NCI-H2081 treated with DMSO at 0.1 percent for 48 hours (cell line): ENCODE measurements at places on chromosomes 1 and 21.

- DNase-seq: no peak
These were observed 17.4 kb upstream of the RNF223 start for GRCh38 chr1:1091344-1092148.

GRCh38 chr1:30834253-30834652, 74.3 kb downstream of the SDC3 start:
- peak; percentile 3 for DNase-seq

DNA sequence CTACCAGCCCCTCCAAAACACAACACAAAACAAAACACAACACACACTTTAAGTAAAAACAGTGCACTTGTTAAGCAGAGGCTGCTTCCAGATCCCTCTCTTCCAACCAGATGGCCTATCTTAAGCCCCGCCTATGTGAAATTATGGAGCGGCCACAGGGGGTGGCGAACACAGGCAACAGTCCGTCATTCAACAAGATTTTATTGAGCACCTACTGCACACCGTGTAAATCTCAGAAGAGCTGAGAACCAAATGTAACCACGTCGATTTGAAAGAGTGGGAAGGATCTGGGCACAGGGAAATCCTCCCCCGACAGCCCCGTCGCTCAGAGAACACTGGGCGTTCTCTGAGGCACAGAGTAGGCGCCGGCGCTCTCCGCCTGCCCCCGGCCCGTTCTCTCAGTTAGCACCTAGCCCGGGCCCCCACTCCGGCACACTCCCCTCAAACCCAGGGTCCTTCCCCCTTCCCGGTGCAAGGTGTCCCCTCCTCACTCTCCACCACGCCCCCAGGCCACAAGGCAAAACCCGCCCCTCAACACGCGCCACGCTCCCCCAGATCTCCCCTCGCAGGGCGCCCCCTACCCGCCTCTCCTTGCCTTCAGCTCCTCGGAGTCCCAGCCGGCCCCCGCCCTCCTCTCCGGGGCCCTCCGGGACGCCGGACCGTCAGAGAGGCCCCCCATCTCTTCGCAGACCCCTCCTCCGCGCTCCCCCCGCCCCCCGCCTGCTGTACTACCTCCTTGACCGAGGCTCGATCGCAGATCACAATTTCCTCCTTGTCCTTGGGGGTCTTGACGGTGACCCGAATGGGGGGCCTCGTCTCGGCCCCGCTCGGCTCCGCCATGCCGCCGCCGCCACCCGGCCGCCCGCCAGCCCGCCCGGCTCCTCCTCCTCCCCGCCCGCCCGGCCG, 483 bp downstream of the UBQLN4 start:
- DNase-seq: no peak

GRCh38 chr1:7760245-7760644, 10.9 kb upstream of the VAMP3 start:
- no peak for DNase-seq

DNA sequence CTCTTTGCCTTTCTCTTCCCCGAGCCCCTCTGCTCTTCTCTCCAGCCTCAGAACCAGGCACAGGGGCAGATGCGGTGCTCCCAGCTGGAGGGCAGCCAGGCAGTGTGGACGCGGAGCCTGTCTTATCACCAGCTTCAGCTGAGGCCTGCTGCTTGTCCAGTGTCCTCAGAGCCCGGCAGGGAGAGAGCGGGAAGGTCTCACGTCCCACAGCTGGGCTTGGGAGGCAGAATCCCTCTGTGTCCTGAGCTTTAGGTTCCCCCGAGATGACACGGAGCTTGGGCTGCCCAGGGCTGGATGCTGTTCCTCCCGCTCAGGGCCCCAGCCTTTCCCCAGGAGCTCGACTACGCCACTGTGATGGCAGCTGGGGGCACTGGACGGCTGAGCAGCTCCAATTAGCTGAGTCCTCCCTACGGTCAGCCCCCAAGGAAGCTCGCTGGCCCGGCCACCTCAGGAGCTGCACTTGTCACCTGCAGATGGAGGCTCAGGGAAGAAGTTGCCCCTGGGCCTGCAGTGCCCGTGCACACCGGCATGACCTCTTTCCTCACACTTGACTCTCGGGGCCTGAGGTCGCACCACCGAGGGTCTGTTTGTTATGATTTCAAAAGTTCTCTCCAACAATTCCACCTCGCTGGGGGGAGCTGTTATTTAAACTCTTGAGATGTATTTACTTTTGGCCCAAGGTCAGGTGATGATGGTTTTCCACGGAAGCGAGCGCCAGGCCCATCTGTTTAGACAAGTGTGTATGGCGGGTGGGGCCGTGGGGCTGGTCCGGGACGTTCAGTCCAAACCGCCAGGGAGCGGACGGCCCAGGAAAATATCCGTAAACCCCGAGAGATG, 127.3 kb downstream of the SIK1 start:
- DNase-seq: no peak

- no peak for DNase-seq
These were observed 7.7 kb upstream of the SPATC1L start for GRCh38 chr21:46191686-46192575.

- peak; percentile 99 for DNase-seq
These were observed 11.9 kb upstream of the CPLANE2 start for GRCh38 chr1:16248603-16249516.

GRCh38 chr1:107640207-107640606, 324.8 kb downstream of the VAV3 start:
- no peak for DNase-seq

DNA sequence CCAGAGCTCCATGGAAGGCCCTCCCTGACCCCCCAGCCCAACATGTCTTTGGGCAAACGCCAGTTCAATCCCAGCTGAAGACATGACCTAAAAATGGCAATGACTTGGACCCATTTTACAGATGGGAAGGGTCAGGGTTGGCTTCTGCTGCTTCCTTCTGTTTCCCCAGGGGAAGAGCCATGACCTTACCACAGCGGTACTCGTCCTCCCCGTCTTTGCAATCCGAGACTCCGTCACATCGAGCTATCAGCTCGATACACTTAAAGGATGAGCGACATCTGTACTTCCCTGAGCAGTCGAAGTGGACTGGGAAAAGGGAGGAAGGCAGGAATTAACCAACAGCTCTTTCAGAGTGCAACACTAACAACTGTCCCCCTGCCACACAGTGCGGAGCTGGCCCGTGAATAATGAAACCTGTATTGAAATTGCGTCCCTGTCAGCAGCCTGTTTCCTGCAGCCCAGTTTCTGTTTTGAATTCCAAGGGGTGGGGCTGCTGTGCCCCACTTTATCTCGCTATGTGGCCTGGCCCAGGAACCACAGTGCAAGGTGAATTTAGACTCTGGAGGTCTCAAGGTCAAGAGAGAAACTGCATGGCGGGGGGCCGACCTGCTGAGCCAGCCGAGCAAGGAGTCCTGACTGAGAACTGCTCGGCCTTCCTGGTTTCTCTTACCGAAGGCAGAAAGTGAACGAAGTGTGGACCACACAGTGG, 7.0 kb downstream of the TMPRSS3 start:
- no peak for DNase-seq

GRCh38 chr1:156421062-156421938, 52.3 kb downstream of the RHBG start:
- peak; percentile 21 for DNase-seq

GRCh38 chr1:156893048-156893953, at the start of gene PEAR1:
Gene PEAR1, plus strand, starts transcription at chr1:156893718. Its CDS starts 10,209 bp downstream, at chr1:156903927.
- DNase-seq: no peak

- no peak for DNase-seq
These were observed 103.2 kb upstream of the CASZ1 start for GRCh38 chr1:10899490-10900250.

DNA sequence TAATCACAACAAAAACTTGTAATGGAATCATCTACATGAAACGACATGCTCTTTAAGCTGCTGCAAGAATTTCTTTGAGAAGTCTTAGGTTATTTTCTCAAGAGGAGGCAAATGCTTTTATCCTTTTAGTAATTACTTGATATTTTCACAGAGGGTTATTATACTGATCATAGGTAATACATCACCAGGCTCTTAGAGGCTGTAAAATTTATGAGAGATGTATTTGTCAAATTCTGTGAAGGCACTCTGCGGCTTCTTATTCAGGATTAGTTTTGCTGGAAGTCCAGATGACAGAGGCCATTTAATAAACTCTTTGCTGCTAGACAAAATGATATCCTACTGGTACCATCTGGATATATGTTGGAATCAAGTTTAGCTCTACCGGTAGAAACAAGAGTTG, 624.3 kb upstream of the BRINP3 start:
- DNase-seq: no peak

DNA sequence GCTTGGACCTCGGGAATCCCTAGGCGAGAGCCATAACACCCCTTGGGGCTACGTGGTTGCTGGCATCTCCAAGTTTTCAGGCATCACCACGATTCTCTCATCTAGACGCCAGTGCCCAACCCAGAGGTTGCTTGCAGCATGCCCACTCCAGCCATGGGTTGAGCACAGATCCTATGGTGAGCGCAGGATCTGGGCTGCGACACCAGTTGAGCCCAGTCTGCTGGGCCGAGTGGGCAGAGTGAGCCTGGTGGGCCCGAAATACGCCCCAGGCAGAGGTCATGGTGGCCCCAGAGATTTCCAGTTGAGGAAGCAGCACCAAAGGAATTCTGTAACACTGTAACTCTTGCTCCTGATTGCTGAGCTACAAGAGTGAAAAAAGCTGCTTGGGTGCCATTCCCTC, 46.1 kb upstream of the GRIK1 start:
- DNase-seq: no peak

DNA sequence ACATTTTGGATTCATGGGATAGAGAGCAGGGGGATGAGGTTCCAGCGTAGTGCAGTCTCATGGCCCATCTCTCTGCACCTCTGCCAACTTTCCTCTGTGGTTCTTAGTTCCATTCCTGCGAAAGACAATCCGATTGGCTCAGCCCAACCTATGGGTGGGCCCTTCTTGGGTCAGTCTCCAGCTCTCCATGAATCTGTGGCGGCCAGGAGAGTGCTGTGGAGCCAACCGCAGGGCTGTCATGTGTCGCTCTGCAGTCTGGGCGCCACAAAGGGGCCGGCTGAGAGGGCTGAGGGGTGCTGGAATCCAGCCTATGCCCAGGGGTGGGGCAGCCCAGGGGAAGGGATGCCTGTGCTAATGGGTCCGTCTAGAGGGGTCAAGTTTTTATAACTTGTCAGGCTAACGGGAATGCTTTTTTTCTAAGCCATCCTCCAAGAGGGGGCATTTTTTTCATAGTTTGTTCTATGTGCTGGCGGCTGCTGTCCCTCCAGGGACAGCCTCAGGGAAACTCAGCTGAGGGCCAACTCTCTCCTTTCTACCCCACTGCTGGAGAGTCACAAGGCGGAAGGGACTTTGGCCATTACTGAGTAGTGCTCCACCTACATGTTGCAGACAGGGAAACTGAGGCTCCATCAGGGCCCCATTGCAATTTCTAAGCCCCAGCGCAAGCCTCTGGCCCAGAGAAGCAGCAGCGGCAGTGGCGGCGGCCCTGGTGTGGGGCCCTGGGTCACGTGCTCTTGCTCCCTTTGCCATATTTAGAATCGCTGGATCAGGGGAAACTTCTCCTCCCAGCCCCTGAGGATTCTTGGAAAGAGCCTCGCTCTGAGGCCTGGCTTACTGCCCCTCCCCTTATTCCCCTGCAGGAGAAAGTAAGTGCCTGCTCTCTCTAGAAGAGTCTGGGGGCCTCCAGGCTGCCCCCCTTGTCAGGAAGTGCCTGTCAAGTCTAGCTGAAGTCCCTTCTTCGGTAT, 23.4 kb downstream of the KCNQ4 start:
- no peak for DNase-seq

DNA sequence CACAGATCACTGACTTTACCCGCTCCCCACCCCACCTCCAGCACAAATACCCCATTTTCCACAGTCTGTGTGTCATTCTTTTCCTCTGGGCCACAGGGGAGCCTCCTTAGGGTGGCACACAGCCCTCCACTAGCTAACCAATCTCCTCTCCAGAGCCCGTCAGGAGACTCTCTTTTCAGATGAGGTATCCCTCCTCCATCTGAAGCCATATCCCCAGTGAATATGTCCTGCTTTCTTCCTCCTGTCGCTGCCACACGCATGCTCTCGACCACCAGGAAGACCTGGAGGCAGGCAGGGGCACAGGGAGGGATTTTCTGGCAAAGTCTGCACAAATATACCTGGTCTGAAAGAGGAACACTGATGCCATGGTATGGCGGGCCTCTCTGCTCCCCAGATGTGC, 635 bp downstream of the ZNF648 start:
- DNase-seq: no peak

DNA sequence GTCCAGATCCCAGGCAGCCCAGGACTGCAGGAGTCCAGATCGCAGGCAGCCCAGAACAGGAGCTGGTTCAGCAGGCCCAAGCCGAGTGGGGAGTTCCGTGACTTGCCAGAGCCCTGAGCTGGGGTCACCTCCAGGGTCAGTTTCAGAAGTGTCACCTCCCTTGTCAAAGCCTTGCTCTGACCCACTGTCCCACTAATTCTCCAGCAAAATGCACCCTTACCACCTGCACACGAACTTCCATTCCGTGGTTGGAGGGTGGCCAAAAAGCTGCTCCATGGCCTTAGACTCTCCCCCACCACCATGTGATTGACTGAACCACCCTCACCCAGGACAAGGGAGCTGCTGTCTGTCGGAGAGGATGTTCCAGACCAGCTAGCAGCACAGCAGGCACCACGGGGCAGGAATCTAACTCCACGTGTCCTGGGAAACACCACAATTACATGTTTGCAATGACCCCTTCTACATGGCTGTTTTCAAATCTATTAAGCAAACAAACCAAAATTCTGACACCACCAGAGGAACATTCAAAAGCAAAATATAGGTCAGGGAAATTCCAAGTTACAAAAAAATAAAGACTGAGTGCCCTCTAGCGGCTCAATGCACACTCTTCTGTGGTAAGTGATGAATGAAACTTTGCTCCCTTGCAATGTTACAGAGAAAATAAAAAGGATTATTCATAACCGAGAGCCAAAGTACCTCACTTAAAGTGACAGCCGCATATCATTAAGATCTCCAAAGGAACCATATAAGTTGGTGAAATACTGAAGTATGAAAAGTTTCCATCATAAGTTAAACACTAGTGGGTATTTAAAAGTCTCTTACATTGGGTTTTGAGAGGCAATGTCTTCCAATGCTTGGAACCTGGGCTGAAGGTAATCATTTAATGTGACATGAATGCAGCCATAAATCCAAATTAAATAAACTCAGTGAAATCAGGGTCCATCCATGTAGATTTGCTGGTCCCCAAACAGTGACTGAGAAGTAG, 76.3 kb downstream of the NPHP4 start:
- no peak for DNase-seq

- DNase-seq: no peak
These were observed 2.5 kb downstream of the CNR2 start for GRCh38 chr1:23910553-23911246.

DNA sequence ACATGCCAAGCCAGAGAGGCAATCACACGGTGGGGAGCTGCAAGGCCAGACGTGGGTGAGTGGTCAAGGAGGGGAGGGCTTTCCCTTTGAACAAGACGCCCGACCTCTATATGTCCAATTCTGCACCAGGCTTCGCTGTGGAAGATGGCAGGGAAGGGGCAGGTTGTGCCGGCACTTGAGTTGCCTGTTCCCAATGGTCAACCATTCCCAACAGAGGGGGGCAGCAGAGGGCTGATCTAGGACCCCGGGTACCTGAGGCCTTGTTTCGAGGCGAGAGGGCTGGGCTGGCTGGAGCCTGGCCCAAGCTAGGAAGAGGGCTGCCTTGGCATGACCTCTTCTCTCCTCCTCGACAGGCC, 64.9 kb downstream of the TMEM53 start:
- DNase-seq: no peak
